ENCODE measurements at places on chromosomes 13 and 19. TPM values are rescaled to one million over a fixed set of nuclear protein-coding genes. Genes with fewer than 3 reads are reported as not detected.

Gene ZNF229
- 15.7 TPM for total RNA-seq

Gene BTBD2
- total RNA-seq, result 91.8 TPM

Gene AMER2
- not detected for total RNA-seq

Gene OR1M1
- not detected for total RNA-seq

Gene TEX30
- 19.3 TPM for total RNA-seq

Gene TLE6
- 1.6 TPM for total RNA-seq

Gene NLRP12
- total RNA-seq, result 2.2 TPM

Gene IZUMO4
- total RNA-seq, result 2.0 TPM

Gene IZUMO2
- not detected for total RNA-seq

Gene FFAR2
- total RNA-seq, result not detected

Gene RPL13A
- total RNA-seq, result 2,277 TPM

Gene GPC5
- total RNA-seq, result 0.19 TPM

Gene CLEC17A
- total RNA-seq, result not detected

Gene PEAK3
- not detected for total RNA-seq

Gene GAPDHS
- total RNA-seq, result not detected

Gene CEACAM20
- total RNA-seq, result 0.33 TPM

Gene GDF15
- total RNA-seq, result 159 TPM

Gene ZNF418
- total RNA-seq, result 2.9 TPM

Gene MYH14
- not detected for total RNA-seq

Gene FUT1
- total RNA-seq, result 6.5 TPM

Gene TEX26
- total RNA-seq, result not detected

Gene OR10H1
- not detected for total RNA-seq

Gene POU2F2
- total RNA-seq, result 1.5 TPM

Gene TNNI3
- total RNA-seq, result not detected

Gene RFPL4AL1
- total RNA-seq, result not detected

Gene LMTK3
- 0.10 TPM for total RNA-seq

Gene ADM5
- 0.98 TPM for total RNA-seq

Gene ABCA7
- 10.1 TPM for total RNA-seq

Gene SIAH3
- not detected for total RNA-seq

Gene NEK5
- total RNA-seq, result under 0.01 TPM

Gene GPR4
- total RNA-seq, result 5.2 TPM

Gene ZNF615
- 5.3 TPM for total RNA-seq

Gene KLK7
- total RNA-seq, result not detected

Gene BEST2
- total RNA-seq, result not detected

Gene VSTM1
- not detected for total RNA-seq

Gene ZNF728
- not detected for total RNA-seq

Gene SLC15A1
- total RNA-seq, result not detected
